T47D (cell line): ENCODE measurements at places on chromosomes 7 and 10.

GRCh38 chr7:78033410-78033809 lies 234.8 kb downstream of the PHTF2 start:
- DNase-seq, result no peak

DNA sequence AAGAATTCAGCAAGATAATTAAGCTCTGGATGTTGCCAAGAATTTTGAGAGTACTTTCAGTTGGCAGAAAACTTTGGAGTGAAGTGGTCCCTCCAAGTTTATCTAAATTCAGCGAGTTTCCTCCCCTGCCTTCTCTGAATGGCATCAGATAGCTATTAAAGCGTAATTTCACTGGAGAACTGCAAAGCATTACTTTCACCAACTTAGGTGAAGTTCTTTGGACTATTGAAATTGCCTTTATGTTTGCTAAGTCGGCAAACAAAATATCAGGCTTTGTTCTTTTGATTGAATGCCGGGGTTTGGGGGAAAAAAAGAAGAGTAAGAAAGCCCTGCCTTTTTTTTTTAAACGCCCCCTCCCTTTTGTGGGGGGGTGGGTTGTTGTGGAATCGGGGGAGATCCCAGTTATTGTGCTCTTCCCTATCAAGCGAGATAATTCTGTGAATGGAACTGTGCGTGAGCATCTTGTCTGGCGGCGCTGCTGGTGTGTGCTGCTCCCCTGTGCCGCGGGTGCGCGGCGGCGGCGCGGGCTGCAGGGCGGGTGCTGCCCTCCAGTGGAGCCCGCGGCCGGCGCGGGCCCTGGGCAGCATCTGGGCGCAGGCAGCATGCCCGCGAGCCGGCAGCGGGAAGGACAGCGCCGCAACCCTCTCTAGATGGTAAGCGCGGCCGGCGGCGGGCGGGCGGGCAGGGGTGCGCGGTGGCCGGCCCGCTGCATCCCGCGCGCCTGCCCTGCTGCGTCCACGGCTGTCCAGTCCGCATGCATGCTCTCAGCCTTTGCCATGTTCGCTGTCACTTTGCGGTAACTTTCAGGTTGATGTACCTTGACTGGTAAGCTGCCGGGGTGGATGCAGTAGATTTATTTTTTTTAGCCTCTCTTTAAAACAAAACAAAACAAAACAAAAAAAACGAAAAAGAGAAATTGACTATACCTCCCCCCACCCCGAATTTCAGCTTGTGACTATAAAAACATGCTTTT lies 176.5 kb downstream of the TCF7L2 start:
- DNase-seq, result peak; percentile 68

- no peak for DNase-seq
These were observed 857 bp upstream of the FOXP2 start for GRCh38 chr7:114413761-114414155.

DNA sequence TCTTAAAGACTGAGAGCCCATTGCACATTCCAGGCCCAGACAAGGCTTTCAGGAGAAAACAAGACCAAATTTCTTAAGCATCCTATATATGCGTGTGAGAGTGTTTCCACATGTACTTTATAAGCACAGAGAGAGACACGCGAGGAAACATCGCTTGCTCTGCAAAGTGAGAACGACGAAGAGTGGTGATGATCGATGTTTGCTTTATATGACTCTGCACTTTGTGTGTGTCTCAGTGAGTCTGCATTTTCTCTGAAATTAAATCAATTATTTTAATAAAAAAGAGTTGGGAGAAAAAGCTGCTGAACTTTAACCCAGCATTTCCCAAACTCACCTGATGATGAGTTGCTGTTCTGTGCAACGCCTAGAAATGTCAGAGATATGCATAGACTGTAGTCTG lies 61.7 kb upstream of the ZMIZ1 start:
- no peak for DNase-seq

DNA sequence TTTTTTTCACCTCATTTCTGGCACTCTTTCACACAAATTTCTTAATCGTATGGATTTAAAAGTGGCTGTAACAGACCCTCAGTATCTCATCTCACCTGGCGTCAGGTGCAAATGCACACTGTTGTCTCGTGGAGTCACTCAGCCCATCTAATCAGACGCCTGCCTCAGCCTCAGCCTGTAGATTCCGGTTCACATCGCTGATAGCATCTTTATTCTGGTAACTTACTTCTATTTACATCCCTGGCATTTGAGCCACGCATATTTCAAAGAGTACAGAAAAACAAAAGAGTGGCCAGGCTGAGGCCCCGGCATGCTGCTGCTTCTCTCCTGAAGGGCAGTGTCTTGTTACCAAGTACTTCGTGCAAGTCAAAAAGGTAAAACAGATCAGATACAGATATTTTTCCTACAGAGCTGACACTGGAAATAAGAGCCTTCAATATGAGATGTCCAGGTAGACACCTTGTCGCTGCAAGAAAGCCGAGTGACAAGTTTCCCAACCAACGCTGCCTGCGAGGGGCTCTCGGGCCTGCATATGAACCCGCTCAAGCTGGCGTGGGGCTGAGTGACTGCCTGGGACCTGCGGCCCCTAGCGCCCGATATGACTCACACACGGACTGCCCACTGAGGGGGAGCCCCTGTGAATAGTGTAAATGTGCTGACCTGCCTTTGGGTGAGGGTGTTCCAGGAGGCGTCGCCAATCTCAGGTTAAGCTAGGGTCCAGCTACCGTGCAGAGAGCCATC lies 4.3 kb downstream of the VIPR2 start:
- no peak for DNase-seq

- no peak for DNase-seq
These were observed 31.6 kb upstream of the ZNF746 start for GRCh38 chr7:149529136-149529718.

- DNase-seq, result peak; percentile 49
These were observed 59.4 kb upstream of the ASAH2 start for GRCh38 chr10:50310560-50311174.
